Erythroblast (primary cell): ENCODE measurements at places on chromosomes 2 and 18.

GRCh38 chr2:205323929-205324328 is 358.4 kb upstream of the NRP2 start:
- DNase-seq, result no peak

DNA sequence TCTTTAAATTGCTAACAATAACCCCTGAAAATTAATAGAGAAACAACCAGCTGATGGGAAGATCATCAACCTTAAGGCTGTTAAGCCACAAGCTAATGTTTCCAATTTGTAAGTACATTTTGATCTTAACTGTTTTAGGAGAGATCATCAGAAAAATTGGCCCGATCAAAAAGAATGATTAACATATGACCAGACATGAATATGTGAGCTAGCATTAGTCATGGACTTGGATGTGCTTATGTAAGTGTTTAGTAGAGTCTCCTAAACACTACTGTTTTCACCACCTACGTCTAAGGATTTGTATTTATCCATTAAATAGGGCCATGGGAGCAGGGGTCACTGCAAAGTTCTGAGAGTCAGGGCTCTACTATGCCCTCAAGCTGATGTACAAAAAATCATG is 4.3 kb downstream of the LMAN1 start:
- DNase-seq, result peak; percentile 15

DNA sequence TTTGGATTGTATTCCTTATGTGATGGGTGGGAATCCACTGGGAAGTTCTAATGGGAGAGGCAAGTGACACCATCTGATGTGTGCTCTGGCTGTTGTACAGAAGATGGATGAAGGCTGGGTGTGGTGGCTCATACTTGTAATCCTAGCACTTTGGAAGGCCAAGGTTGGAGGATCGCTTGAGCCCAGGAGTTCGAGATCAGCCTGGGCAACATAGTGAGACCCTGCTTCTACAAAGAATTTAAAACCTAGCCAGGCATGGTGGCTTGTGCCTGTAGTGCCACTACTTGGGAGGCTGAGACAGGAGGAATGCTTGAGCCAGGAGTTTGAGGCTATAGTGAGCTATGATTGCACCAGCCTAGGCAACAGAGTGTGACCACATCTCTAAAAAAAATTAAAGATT is 10.6 kb upstream of the MSH6 start:
- no peak for DNase-seq

- no peak for DNase-seq
These were observed 7.8 kb upstream of the FZD7 start for GRCh38 chr2:202025816-202026215.

DNA sequence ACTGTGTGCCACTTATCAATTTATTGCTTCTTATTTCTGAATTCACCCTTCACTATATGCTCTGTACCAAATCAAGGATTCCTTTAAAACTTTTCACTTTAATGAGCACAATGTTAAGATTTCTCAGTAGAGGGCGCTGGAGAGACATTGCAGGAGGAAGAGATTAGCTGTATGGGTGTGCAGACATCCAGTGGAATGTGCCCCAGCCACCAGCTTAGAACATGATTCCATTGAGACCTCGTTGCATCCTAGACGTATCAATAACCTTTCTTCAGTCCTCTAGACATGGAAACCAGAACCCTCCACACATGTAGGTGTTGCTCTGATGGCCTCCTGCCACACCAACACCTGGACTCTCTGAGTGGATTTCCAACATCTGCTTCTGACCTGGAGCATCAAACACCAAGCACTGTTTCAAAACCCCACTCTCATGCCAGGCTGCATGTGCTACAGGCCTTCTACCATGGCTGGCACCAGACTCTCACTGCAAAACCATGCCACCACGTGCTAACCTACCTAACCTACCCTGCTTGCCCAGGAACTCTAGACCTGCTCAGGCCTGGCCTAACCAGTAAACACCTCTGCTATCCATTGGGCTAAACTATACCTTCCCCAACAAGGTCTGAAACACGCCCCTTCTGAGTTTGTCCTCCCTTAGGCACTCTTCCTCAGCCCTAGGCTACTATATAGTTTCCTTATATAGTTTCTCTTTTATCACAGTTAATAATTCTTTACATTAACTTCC is 633.2 kb upstream of the PKDCC start:
- peak; percentile 19 for DNase-seq

DNA sequence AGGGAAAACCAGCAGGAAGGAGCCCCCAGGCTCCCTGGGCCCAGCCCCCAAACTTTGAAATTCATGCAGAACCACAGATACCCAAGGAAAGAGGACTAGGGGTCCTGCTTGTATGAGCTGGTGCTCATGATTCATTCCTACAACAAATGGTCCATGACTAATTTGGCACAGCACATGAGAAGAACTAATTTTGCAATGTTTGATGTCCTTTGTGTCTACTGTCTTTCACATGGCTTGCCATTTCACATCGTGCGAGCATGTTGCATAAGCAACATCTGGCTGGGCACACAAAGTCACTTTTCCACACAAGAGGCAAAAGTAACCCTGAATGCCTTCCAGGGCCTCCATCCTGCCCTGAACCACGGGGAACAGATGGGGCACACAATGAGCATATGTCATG is 149.6 kb upstream of the APCDD1 start:
- no peak for DNase-seq

DNA sequence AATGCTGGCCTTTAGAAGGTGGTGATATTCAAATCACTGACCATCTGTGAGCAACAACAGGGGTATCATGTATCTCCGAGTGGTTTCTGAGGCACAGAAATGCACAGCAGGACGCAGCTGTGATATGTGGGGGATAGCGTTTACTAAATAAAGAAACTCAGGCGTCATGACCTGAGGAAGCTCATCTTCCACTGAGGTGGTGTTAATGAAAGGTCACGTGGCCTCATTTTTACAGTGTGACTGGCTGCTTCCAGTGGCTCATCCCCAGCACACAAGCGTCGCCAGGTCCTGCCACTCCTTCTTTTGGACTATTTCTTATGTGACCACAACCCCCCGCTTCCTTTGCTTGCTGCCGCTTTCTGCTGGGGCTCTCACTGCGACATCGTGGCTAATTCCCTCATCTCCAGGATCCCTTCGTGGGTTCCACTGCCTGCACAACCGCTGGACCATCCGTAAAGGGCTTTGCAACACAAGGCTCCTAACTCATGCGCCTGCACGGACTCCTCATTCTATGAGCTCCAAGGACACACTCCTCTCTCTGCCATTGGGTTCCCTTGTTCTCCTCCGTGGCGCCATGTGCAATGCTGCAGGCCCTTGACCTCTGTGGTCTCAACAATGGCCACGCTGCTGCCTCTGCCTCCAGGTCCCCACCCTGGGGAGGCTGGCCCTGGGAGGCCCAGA is 109.3 kb downstream of the MBP start:
- DNase-seq, result no peak

DNA sequence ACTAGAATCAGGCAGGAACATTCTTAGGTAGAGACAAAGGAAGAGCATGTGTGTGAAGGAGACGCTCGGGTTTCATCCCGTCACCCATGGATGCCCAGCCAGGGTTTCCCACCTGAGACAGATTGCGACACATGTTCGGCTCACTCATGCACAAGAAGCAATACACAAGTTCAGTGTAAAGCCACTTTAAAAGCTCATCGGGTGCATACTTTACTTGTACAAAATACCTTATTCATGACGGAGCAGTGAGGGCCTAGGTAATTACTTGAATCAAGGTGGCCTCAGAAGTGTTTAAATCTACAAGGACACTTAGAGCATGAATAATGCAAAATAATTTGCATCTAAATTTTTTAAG is 42.0 kb downstream of the ZEB2 start:
- DNase-seq, result no peak

- DNase-seq, result no peak
These were observed 61.5 kb upstream of the BOD1L2 start for GRCh38 chr18:57085371-57085770.
